ENCODE measurements at places on chromosomes 16 and 17.

GRCh38 chr17:74892013-74892841 is 1.2 kb downstream of the FADS6 start:
- DNase-seq = peak; percentile 58

DNA sequence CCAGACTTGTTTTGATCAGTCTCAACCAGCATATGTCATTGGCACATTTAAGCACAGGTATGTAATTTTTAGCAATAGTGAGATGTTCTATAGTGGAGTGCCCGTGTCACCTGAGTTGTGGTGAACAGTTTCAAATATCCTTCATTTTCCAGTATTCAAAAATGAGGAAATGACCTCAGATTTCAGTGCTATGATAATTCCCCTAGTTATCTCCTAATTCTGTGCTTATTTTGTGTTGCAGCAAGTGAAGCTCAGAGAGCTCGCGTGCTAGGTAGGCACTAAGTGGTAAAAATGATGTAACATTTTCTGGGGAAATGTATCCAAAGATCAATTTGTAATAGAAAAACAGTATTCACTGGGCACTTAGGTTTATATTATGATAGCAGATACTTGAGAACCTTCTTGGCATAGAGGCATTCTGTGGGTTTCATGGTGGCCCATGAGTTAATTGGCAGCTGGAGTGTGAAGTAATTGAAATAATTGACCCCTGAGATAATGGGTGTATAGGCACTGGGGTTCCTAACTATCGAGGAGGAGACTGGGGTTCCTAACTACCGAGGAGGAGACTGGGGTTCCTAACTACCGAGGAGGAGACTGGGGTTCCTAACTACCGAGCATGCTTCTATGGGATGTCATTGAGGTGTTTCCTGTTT is 159.1 kb downstream of the PRKCA start:
- DNase-seq = no peak

DNA sequence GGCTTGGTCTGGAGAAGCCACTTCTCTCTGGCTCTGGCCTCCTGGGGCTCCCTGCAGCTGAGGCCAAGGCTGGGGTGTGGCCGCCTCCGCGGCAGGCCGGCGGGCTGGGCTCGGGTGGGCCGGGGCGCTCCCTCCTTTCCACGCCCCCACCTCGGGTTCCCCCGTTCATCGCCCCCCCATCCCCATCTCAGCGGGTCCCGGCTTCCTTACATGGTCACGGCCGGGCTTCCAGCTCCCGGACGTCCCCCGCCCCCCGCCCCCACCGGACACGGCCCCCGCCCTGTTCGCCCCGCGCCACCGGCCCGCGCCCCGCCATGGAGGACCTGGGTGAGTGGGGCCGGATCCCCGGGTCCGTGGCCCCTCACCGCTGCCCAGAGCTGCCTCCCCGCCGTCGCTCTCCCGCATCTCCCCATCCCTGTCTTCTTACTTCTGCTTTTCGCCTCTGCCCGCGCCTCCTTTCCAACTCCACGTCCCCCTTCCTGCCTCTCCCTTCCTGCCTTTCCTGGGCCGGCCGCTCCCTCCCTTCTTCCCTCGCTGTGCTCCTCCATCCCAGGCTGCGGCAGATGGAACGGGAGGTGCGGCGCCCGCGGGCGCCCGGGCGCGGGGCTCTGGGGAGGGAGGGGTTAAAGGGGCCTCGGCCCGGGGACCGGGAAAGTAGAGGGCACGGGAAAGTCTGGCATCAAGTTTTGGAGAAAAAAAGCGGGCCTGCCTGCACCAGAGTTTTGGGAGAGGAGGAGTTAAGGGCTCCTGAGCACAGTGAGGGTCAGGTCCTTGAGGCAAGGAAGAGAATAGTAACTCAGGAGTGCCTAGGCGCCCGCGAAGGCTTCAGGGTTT is at the start of gene TGFB1I1:
Gene TGFB1I1, plus strand, starts transcription at position 278 of the 834 bp plus-strand sequence. Its CDS starts 37 bp downstream, at position 315.
- peak; percentile 81 for DNase-seq

DNA sequence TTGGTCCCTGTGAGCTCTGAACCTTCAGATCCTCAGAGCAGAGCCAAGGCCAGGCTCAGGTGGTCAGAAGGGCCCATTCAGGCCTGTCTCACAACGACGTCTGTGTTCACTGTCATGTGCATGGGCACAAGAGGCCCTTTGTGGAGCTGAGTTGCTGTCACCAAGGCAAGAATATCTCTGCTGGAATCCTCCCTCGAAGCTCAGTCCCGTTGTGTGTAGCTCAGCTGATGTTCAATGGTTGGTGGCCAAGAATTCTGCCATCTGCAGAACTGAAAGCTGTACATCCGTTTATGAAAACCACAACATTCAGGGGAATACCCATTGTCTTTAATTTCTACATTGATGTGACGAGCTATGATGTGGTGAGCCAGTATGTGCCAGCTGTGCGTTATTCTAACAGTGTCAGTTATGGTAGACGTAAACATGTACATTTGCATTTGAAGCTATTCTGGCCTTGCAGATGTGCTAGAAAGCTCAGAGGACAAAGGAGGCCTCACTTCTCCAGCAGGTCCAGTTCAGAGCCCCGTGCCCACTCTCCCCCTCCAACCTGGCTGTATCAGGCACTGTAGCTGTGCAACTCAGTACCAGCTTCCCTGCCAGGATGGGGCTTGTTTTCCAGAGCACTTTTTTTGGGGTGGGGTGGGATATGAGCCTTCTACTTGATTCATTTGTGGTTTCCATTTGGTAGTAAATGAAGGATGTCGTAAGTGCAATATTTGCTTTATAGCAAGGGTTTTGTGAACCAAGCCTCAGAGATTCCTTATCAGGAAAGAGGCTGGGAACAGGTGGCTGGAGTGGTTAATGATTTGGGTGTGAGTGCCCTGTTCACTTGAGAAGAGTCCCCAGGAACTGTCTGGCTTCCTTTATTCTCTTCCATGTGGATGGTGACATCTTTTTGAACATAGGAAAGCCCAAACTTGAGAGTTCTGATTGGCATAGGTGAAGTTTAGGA is 56.1 kb downstream of the B9D1 start:
- DNase-seq = no peak

DNA sequence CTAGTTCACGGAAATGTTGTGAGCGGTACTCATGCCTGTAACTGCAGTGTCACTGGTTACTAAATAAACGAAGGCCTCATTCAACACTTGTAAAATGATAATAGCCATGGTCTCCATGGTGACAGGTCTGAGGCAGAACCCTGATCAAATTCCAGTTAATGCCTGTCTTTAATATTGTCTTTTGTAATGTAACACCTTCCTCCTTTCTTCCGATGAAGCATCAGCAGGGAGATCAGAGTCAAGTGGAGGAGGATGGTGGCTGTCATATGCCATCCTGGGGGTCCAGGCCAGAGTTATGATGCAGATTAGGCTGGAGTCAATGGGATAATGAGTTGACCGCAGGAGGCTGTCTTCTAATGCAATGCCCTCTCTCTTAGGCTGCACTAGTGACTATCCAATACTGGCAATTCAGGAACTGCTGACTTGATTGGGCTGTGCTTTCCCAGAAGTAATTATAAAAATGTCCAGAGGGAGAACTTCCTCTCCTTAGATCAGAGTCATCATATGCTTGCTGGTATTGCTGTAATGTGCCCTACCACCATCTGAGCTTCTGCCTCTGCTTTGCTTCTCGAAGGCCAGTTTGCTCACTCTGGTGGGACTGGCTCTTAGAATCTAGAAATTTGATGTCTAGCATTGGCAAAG is 419.1 kb downstream of the CA10 start:
- no peak for DNase-seq

DNA sequence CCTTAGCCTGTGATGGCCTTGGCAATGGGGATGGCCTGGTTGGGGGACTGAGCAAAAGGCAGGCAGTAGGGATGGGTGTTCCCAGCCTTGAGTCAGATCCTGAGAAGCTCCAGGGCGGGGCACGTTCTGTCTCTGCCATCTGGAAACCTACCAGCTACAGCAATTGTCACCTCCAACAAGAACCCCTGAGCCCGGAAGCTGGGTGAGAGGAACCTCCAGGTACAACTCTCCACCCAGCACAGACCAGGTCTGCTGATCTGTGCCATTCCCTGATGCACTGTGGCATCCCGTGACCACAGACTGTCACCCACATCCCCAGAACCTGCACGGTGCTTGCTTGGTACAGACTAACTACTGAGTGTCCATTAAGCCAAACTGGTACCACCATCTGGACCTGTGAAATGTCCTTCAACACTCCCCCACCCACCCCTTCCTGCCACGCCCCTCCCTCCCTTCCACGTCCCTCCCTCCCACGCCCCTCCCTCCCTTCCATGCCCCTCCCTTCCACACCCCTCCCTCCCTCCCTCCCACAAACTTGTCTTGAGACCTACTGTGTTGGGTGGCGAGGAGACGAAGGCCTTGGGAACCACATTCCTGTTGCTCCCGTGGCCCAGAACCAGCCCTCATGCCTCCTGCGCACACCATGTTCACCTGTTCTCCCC is 16.6 kb downstream of the MYO15B start:
- DNase-seq = no peak
